ENCODE measurements at places on chromosomes 3 and 15. TPM values are rescaled to one million over a fixed set of nuclear protein-coding genes. Genes with fewer than 3 reads are reported as not detected.
A peak's percentile ranks its signal among the peaks of the same experiment; 100 is the strongest.

DNA sequence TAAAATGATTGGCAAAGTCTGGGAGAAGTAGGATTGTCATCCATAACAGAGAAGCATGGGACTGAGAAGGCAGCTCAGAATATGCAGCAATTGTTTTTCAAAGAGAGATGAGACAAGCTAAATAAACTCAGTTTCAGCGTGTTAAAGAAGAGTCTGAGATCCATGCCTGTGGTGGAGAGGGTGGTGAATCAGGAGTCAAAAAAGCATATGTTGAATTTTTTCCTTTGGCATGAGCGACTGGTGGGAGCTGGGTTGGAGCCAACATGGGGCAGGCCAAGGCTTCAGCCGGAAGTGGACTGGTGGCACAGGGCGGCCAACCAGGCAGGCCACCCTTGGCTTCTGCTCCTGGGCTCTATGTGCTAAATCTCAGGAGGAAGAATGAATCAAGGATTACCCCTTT, 102.0 kb downstream of the SST start:
- no peak overlapping the region for H3K4me3 ChIP-seq
- no peaks in the 10 kb centered on the region for H3K4me1 ChIP-seq
- H3K36me3 ChIP-seq, result no peaks in the 10 kb centered on the region
- peaks cover 28% of the 10 kb centered on the region for H3K27me3 ChIP-seq
- DNase-seq, result no peak
- no peak overlapping the region for H3K27ac ChIP-seq

- peaks cover 51% of the 10 kb centered on the region for H3K4me1 ChIP-seq
- peaks cover 4% of the 10 kb centered on the region for H3K36me3 ChIP-seq
- peak within 1 kb of the TSS; percentile 55 for H3K4me3 ChIP-seq
- H3K27ac ChIP-seq, result peak within 1 kb of the TSS; percentile 80
Observed at GRCh38 chr3:151316267-151316991, at the start of gene GPR87. Gene GPR87 (minus strand): TSS chr3:151316820. CDS start chr3:151300100, 16,720 bp downstream.

DNA sequence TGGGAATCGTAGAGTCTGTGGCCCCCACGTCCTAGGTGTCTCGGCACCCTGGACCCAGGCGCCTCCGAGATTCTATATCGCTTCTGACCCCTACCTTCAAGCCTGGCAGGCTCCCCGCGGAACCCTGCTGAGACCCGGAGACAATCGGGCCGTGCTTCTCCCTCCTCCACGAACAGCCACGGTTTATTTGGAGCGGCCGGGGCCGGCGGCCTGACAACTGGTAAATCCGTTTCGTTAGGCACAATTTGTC, 1.4 kb downstream of the GATA2 start:
- no peak overlapping the region for H3K4me3 ChIP-seq
- H3K27ac ChIP-seq, result no peak overlapping the region
- no peaks in the 10 kb centered on the region for H3K36me3 ChIP-seq
- no peak for DNase-seq
- H3K27me3 ChIP-seq, result peaks cover 62% of the 10 kb centered on the region

DNA sequence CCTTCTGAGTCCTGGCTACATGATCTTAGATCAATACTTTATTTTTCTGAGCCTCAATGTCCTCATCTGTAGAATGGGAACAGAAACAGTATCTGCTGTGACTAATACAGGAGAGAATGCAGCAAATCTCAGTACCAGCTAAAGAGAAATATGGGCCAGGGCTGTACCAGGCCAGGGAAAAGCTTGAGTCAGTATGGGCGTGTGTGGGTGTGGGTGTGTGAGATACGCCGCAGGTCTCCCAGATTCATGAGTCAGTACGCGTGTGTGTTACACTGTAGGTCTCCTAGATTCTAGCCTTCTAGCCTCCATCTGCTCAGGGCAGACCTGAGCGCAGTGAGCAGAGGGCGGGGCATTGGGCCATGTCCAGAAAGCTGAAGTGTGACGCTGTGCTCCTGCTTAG, 15.2 kb downstream of the GNAI2 start:
- H3K4me3 ChIP-seq, result no peak overlapping the region
- H3K36me3 ChIP-seq, result peaks cover 48% of the 10 kb centered on the region
- H3K4me1 ChIP-seq, result peaks cover 26% of the 10 kb centered on the region
- no peaks in the 10 kb centered on the region for H3K27me3 ChIP-seq

- H3K36me3 ChIP-seq, result peaks cover 6% of the 10 kb centered on the region
- no peak for DNase-seq
- no peak overlapping the region for H3K27ac ChIP-seq
Observed at GRCh38 chr15:64991536-64992135, 1.9 kb upstream of the SPG21 start.

The CHRNB4 gene
- not detected for total RNA-seq

The ARL6IP5 gene
- 127 TPM for total RNA-seq

The XCR1 gene
- total RNA-seq, result 0.07 TPM

Data from activated T-helper 2 cell treated with anti-CD3 and anti-CD28 coated beads, Interferon-gamma antibody, Interleukin-2, Interleukin-4, amounts not matched to agents 10 μg/mL and 5 μg/mL and 100 μg/mL, durations not matched to agents 14 hours and 24 hours and 36 hours (primary cell).